PC-9 (cell line): ENCODE measurements at places on chromosomes 1 and 21.

DNA sequence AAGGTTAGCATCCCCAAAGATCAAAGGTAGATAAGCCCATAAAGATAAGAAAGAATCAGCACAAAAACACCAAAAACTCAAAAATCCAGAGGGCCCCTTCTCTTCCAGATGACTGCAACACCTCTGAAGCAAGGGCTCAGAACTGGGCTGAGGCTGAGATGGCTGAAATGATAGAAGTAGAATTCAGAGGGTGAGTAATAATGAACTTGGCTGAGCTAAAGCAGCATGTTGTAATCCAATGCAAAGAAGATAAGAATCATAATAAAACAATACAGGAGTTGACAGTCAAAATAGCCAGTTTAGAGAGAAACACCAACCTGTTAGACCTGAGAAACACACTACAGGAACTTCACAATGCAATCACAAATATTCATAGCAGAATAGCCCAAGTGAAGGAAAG is 406.9 kb upstream of the CXADR start:
- DNase-seq, result peak; percentile 38

GRCh38 chr21:44692798-44693512 is 4.0 kb upstream of the KRTAP10-12 start:
- DNase-seq, result no peak

- DNase-seq, result no peak
Observed at GRCh38 chr1:243514927-243515326, 259.1 kb downstream of the SDCCAG8 start.

DNA sequence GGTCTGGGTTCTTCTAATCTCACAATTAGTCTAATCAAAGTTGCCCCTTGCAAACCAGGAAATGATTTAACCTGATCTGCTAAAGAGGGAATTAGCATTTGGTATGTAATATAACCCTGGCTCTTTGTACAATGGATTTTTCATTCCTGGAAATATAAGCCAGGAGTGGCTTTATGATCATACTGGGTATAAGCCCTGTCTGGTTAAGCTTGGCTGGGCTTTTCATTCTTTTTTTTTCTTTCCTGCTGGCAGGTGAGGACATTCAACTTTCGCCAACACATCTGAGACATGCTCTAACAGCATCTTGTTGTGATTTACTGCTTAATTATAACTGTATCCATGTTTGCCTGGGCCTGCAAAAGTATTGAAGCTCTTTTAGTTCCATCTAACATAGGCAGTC is 20.4 kb upstream of the SDE2 start:
- no peak for DNase-seq

DNA sequence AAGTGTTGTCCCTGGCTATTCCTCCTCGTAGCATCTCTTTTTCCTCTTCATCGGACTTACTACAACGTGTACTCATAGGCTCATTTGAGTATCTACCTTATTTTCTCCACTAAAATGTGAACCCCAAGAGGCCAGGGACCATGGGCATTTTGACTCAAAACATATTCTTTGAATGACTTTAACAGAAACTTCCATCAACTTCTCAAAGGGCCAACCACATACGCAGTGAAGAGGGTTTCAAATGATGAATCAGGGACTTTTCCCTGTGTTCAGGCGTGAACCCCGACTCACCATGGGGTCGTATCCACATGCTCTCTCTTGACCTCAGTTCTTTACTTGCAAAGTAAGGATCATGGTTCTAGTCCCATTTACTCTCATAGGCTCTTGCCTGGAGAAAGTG is 20.2 kb upstream of the GPR137B start:
- DNase-seq, result no peak

GRCh38 chr1:47817861-47818260 is 179.3 kb downstream of the TRABD2B start:
- DNase-seq, result no peak

DNA sequence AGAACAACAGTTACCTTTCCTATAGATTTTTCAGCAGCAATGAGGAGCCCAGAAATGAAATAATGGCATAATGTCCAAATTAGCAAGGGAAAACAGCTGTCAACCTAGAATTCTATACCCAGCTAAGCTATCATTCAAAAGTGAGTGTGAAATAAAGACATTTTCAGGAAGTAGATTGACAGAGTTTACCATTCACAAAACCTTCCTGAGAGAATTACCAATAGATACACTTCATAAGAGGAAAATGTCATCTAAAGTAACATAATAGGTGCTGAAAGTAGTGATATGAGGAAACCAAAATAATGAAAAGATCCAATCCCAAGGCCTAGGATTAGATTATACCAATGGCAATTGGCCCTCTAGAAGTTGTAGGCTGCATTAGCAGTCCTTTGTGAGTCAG is 34.6 kb downstream of the OBSCN start:
- no peak for DNase-seq

- DNase-seq, result no peak
Observed at GRCh38 chr1:94970783-94971182, 43.9 kb upstream of the CNN3 start.
